ENCODE measurements at places on chromosomes 5 and 9.

DNA sequence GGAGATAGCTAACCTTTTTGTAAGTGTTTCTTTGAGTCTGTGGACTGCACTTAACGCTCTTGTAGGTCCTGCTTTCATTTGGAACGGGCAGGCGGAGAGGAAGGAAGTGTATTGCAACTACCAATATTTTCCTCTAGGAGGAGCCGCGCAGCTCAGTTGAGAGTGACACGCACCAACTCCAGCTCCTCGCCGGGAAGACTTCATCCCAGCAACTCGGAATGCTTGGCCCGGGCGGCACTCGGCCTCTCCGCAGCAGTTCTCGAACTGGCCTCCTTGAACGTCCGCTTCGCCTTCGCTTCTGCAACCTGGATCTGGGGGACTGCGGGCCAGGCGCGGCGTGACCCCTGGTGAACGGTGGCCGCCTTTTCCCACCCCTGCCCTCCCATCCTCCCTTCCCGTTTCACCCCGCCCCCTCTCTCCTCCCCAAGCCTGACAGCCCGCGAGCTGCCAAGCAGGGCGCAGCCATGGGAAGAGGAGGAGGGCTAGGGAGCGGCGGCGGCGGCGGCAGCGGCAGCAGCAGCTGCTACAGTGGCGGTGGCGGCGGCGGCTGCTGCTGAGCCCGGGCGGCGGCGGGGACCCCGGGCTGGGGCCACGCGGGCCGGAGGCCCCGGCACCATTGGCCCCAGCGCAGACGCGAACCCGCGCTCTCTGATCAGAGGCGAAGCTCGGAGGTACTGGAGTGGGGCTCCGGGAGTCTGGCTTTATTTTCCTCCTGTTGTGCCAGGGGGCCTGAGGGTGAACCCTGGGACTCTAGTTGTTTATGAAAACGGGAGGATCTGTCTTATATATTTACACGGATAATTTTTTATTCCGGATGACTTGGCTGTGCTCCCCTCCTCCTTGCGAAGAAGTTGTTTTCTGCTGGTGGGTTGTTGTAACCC, at the start of gene GHR:
Gene GHR, plus strand, starts transcription at position 155 of the 881 bp plus-strand sequence. CDS start 142,436 bp downstream, outside the sequence.
- no peak for DNase-seq

DNA sequence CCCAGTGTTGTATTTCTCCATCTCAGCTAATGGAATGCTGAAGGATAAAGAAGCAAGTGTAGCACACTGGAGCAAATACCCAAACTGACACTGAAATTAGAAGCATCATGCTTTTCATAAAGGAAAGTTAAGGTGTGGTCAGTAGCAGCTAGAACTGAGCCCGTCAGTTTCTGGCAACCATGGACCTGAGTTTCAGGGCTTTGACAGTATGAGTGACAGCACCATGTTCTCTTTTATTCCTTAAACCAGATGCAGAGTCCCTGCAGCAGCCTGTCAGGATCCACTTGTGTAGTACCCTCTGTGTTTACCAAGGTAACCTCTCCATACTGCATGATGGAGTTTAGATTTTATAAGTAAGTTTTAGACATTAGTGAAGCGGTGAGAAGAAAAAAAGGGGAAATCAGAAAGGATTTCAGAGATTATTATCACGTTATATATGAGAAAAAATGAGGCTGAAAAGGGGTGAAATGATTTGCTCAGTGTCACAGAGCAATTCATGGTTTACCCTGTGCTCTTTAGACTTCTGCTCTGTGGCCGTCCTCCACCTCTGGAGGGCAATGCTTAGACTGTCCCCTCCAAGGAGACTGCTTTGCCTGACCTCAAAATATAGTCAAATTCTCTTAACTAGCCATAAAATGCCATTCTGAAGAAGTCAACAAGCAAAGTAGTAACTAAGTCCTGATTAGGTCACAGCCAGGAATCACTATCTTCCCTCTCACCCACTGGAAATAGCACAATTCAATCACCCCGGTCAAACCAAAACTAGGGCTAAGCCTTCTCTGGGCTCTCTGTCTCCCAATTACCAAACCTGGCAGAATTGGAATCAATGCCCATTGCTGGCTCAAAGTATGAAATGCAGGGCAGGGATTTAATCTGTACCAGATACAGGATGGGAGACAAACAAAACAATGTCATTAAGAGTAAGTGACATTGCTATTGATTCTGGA, 10.5 kb upstream of the MYOT start:
- no peak for DNase-seq

GRCh38 chr9:35791297-35791921, at the start of gene NPR2:
TSS of gene NPR2 (plus strand) at chr9:35791591. CDS start at chr9:35792409, 818 bp downstream.
- DNase-seq, result no peak

DNA sequence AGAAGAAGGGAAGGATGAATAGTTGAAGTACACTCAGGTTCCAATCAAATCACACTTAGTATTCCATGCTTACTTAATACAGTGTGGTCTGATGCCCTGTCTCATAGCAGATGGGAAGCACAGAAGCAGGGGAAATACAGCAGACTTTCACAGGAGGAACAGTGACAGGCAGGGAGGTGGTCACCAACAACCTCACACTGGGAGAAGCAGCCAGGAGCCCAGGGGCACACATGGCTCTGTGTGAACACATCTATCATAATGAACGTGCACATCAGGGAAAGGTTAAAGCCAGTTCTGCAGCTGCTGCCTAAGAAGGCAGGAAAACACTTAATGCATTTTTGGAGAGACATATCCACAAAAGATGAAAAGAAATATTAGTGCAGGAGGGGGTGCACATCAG, 312.3 kb downstream of the MED10 start:
- no peak for DNase-seq

- no peak for DNase-seq
Measured at GRCh38 chr5:124843596-124843899, 97.1 kb upstream of the ZNF608 start.

GRCh38 chr5:8340261-8340660, 471.3 kb downstream of the MTRR start:
- no peak for DNase-seq

- no peak for DNase-seq
Measured at GRCh38 chr5:156230887-156231286, 96.1 kb upstream of the SGCD start.

DNA sequence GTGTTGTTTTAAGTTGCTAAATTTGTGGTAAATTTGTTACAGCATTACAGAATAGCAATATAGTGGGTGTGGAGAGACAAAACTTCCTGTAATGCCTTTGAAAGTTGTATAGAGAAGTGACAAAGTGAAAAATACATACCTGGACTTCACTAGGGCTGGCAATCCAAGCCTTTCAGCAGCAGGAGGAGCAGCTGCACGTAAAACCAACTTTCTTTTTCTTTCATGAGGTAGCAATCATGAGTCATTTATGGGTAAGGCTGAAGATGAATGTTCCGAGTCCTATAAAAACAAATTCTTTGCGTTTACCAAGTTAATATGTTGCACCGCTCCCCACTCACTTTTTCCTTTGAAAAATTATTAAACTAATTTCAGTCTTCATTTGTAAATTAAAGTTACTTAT, 1138.2 kb downstream of the TAF11L14 start:
- no peak for DNase-seq
